ENCODE measurements at places on chromosomes 6 and 20. TPM values are rescaled to one million over a fixed set of nuclear protein-coding genes. Genes with fewer than 3 reads are reported as not detected.

AGER gene
- 27.8 TPM for total RNA-seq

SLC24A3 gene
- not detected for total RNA-seq

DAAM2 gene
- total RNA-seq, result not detected

LST1 gene
- 125 TPM for total RNA-seq

SCRT2 gene
- total RNA-seq, result not detected

GSTA2 gene
- not detected for total RNA-seq

OR2H1 gene
- not detected for total RNA-seq

ADTRP gene
- 0.68 TPM for total RNA-seq

CALHM5 gene
- total RNA-seq, result not detected

GRCh38 chr6:128855581-128856085 lies 27.3 kb upstream of the LAMA2 start:
- no peaks in the 10 kb centered on the region for H3K36me3 ChIP-seq
- no peaks in the 10 kb centered on the region for H3K4me1 ChIP-seq
- H3K4me3 ChIP-seq, result no peak overlapping the region
- H3K27me3 ChIP-seq, result peaks cover under 1% of the 10 kb centered on the region

DNA sequence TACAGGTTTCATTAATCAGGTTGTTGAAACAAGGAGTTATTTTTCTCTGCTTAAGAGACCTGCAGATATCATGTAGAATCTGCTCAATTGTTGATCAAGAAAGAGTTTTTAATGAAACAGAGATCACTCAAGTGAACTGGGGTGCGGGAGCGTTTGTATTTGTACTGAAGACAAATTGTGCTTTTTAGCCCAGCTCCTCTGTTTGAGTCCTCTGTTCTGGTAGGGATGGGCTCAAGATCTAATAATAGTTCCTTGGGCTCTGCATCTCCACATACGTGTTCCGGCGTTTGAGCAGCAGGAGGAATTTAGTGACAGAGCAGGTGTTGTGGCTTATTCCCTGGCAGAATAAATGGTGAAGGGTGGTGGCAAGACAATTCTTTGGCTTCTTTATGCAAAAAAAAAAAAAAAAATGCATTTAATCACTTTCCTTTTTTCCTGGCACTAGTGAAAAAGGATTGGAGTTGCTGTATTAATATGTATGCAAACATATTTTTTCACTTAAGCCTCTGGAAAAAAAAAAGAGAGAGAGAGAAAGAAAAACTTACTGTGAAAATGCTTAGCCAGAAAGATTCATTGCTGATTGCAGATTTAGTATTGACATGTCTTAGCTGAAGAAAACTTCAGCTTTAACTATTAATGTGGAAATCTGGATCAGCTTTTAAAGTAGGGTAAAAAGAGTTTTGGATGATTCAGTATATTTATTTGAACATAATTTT lies 4.0 kb downstream of the CITED2 start:
- no peaks in the 10 kb centered on the region for H3K27me3 ChIP-seq
- H3K4me1 ChIP-seq, result peaks cover 47% of the 10 kb centered on the region
- H3K36me3 ChIP-seq, result peaks cover 36% of the 10 kb centered on the region

- H3K27ac ChIP-seq, result no peak overlapping the region
- no peak for DNase-seq
- H3K4me1 ChIP-seq, result no peaks in the 10 kb centered on the region
- H3K4me3 ChIP-seq, result no peak overlapping the region
- no peaks in the 10 kb centered on the region for H3K36me3 ChIP-seq
Observed at GRCh38 chr6:119218548-119218947, 131.0 kb downstream of the MAN1A1 start.

DNA sequence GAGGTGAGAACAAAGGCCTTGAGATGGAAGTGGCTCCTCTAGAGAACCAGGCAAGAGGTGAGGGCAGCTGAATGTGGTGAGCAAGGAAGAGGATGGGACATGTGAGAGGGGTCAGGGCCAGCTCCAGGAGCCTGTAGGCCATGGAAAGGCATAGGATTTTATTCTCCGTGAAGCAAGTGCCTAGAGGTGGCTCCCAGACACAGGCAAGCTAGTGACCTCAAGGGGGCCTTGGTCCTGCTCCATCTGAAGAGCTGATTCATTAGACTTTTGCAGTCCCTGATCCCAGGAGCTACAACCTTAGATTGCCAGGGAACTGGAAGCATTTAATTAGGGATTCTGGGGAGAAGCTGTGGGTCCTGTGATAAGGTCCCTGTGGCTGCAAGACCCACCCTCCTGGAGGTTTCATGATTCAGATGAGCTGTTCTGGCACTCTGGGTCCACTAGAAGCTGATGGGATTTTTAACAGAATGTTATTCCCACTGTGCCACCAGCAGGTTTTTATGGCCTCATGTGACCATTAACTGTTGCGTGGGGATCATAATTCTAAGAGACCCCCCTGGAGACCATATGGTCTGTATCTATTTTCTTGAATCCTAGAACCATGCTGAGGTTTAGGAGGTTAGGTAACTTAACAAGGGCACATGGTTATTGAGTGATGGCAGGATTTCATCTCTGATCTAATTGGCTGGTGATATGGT lies 90.5 kb downstream of the ELOVL5 start:
- peaks cover 51% of the 10 kb centered on the region for H3K36me3 ChIP-seq
- H3K4me3 ChIP-seq, result no peak overlapping the region
- no peak overlapping the region for H3K27ac ChIP-seq
- no peaks in the 10 kb centered on the region for H3K4me1 ChIP-seq
- no peaks in the 10 kb centered on the region for H3K27me3 ChIP-seq

DNA sequence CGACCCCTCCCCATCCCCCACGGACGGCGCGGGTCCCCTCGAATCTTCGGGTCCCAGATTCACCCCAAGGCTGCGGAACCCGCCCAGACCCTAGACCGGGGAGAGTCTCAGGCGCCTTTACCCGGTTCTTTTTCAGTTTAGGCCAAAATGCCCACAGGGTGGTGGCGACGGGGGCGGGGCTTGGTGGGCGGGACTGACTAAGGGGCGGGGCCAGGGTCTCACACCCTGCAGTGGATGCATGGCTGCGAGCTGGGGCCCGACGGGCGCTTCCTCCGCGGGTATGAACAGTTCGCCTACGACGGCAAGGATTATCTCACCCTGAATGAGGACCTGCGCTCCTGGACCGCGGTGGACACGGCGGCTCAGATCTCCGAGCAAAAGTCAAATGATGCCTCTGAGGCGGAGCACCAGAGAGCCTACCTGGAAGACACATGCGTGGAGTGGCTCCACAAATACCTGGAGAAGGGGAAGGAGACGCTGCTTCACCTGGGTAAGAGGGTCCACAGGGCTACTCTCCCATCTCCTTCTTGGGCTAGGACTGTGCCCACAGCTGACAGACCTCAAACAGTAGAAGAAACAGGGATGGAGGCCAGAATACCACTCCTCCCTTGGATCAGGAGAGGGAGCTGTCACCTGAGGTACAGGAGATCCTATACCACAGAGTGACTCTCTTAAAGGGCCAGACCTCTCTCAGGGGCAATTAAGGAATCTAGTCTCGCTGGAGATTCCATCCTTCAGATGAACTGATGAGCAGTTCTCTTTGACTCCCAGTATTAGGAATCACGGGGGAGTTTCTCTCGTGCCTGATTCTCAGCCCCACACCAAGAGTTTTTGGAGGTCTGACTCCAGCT lies 942 bp downstream of the HLA-E start:
- peaks cover 5% of the 10 kb centered on the region for H3K27me3 ChIP-seq
- DNase-seq, result peak; percentile 89
- peak overlapping the region; percentile 96 for H3K27ac ChIP-seq
- peaks cover 53% of the 10 kb centered on the region for H3K4me1 ChIP-seq
- H3K36me3 ChIP-seq, result peaks cover 56% of the 10 kb centered on the region

- H3K4me3 ChIP-seq, result no peak overlapping the region
- DNase-seq, result no peak
- H3K27me3 ChIP-seq, result no peaks in the 10 kb centered on the region
- peaks cover 6% of the 10 kb centered on the region for H3K4me1 ChIP-seq
- H3K27ac ChIP-seq, result no peak overlapping the region
Observed at GRCh38 chr6:155106456-155107115, 111.5 kb downstream of the TIAM2 start.

GRCh38 chr20:63356931-63357879 lies 3.9 kb downstream of the CHRNA4 start:
- H3K27me3 ChIP-seq, result peaks cover 5% of the 10 kb centered on the region
- no peaks in the 10 kb centered on the region for H3K36me3 ChIP-seq
- no peaks in the 10 kb centered on the region for H3K4me1 ChIP-seq
- H3K4me3 ChIP-seq, result no peak overlapping the region
- no peak for DNase-seq
- no peak overlapping the region for H3K27ac ChIP-seq

- H3K4me3 ChIP-seq, result no peak overlapping the region
- peaks cover 15% of the 10 kb centered on the region for H3K4me1 ChIP-seq
- H3K27ac ChIP-seq, result no peak overlapping the region
- no peak for DNase-seq
Observed at GRCh38 chr20:58127701-58128111, 100.7 kb downstream of the ANKRD60 start.

DNA sequence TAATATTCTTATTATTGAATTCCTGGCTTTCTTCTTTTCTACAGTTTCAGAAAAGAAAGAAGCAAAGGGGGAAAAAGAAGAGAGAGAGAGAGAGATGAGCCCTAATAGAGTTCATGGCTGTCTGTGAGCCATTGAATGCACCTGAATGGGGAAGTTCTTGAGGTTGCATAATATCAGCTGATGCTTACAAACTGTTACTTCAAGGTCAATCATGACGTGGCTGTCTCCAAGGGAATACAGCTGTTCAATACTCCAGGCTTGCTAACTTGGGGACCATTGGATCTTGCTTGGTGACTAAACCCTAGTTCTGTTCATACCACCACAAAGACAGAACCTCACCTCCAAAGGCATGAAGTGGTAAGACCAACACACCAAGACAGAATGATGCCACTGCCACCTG lies 180.4 kb downstream of the ADGRG6 start:
- no peaks in the 10 kb centered on the region for H3K36me3 ChIP-seq
- DNase-seq, result no peak
- peaks cover 8% of the 10 kb centered on the region for H3K4me1 ChIP-seq
- no peaks in the 10 kb centered on the region for H3K27me3 ChIP-seq
- no peak overlapping the region for H3K4me3 ChIP-seq
- H3K27ac ChIP-seq, result no peak overlapping the region

DNA sequence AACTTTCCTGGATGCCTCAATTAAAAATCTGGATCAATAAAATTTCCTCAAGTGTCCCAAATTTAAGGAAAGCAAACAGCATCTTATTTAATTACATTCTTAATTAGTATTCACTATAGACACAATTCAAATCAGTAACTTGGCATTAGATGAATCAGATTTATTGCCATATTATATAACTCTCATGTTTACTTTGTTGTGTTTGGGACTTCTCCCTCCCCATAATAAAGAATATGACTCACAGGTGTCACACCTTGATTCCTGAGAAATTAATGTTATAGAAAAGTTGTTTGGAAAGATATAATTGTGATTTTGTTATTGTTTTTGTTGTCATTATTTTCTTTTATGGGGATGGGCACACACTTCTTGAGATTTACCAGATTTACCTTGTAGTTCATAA lies 18.4 kb downstream of the EYA4 start:
- no peaks in the 10 kb centered on the region for H3K36me3 ChIP-seq
- no peak for DNase-seq
- no peak overlapping the region for H3K4me3 ChIP-seq
- H3K27me3 ChIP-seq, result no peaks in the 10 kb centered on the region
- no peak overlapping the region for H3K27ac ChIP-seq

DNA sequence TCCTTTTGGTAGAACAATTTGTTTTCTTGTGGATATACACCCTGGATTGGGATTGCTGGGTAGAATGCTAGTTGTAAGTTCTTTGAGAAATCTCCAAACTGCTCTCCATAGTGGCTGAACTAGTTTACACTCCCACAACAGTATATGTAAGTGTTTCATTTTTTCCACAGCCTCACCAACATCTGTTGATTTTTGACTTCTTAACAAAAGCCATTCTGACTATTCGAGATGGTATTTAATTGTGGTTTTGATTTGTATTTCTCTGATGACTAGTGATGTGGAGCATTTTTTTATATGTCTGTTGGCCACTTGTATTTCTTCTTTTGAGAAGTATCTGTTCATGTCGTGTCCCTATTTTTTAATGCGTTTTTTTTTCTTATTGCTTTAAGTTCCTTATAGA lies 444.1 kb downstream of the CBLN4 start:
- no peaks in the 10 kb centered on the region for H3K36me3 ChIP-seq
- DNase-seq, result no peak
- no peak overlapping the region for H3K4me3 ChIP-seq
- H3K4me1 ChIP-seq, result no peaks in the 10 kb centered on the region
- no peak overlapping the region for H3K27ac ChIP-seq
- no peaks in the 10 kb centered on the region for H3K27me3 ChIP-seq

- H3K4me3 ChIP-seq, result no peak overlapping the region
- no peak overlapping the region for H3K27ac ChIP-seq
- no peaks in the 10 kb centered on the region for H3K4me1 ChIP-seq
- no peaks in the 10 kb centered on the region for H3K36me3 ChIP-seq
- DNase-seq, result no peak
Observed at GRCh38 chr6:100078509-100078908, 84.5 kb upstream of the MCHR2 start.

GRCh38 chr6:166502453-166502852 lies 84.0 kb downstream of the RAMACL start:
- H3K4me1 ChIP-seq, result no peaks in the 10 kb centered on the region
- H3K27ac ChIP-seq, result no peak overlapping the region
- no peaks in the 10 kb centered on the region for H3K36me3 ChIP-seq
- DNase-seq, result no peak
- H3K4me3 ChIP-seq, result no peak overlapping the region

DNA sequence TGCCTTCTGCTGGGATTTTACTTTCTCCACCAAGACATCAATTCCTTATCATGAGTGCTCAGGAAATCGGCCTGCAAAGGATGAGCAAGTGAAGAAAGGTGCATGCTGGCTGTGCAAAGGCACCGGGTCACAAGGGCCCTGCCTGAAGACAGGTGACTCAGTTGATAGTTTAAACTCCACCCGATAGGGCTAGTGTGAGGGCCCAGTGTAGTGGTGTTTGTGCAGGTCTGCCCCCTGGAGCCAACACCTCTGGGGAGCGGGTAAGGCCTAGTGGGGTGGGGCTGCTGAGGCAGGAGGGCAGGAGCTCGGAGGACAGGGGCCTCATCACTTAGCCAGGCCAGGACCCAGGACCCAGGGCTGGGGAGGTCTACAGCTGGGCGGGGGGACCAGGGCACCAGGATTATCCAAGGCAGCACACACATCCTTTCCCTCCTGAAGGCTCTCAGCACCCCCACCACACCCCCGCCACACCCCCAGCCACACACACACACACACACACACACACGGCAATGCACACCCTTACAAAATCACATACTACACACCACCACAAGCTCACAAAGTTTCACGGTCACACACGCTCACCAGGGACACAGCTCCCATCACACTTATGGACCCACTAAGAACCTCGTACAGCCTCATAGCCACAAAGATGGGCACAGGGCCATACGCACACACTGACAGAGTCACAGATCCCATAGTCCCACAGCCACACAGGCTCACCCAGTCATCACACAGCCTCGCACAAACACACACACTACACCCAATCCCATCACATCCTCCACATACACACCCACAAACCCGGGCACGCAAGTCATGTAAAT lies 75.4 kb downstream of the GRM4 start:
- H3K36me3 ChIP-seq, result no peaks in the 10 kb centered on the region
- no peak overlapping the region for H3K4me3 ChIP-seq
- no peaks in the 10 kb centered on the region for H3K27me3 ChIP-seq
- H3K4me1 ChIP-seq, result no peaks in the 10 kb centered on the region
- H3K27ac ChIP-seq, result no peak overlapping the region
- peak; percentile 33 for DNase-seq

- peaks cover 58% of the 10 kb centered on the region for H3K36me3 ChIP-seq
- H3K4me3 ChIP-seq, result no peak overlapping the region
- H3K4me1 ChIP-seq, result no peaks in the 10 kb centered on the region
- DNase-seq, result no peak
- no peaks in the 10 kb centered on the region for H3K27me3 ChIP-seq
Observed at GRCh38 chr6:30295837-30296236, 30.9 kb upstream of the TRIM39 start.

Measured in activated CD8-positive, alpha-beta T cell treated with anti-CD3 and anti-CD28 coated beads, Interleukin-2, amount 10 ng/mL, durations not matched to agents 7 days and 5 days (primary cell).